T1000 (cell line): ENCODE measurements at places on chromosomes 6 and 20.

- DNase-seq = no peak
Measured at GRCh38 chr20:623704-624103, 13.6 kb upstream of the TCF15 start.

GRCh38 chr20:35820715-35821114 lies 48.9 kb downstream of the PHF20 start:
- no peak for DNase-seq

- no peak for DNase-seq
Measured at GRCh38 chr6:100103931-100104330, 109.9 kb upstream of the MCHR2 start.

DNA sequence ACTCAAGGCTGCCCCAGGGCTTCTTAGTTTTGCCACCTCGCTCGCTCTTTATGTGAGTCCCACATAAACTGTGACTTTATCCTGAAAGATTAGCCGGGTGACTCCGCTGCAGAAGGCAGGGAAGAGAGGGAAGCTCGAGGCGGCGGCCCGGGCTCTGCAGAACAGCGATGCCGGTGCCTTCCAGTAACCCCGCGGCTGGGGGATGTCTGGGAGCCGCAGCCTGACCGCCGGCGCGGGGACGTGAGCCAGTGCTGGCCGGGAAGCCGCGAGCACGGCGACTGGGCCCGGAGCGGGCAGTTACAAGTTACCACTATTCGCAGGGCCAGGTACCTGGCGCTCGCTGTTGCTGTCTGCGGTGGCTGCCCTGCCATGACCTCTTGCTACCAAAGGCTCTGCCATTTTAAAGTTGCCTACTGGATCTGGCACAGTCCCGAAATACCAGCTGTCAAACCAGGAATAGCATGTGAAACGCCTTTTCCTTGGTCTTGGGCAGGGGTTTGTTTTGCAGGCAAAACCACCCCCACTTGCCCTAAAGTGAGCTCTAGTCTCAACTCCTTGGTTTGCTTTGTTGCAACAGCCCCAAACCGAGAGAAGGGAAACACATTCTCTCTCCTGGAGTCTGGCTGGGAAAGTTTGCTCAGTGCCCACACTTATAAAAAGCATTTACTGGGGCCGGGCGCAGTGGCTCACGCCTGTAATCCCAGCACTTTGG lies 124.0 kb upstream of the SLC2A12 start:
- no peak for DNase-seq

DNA sequence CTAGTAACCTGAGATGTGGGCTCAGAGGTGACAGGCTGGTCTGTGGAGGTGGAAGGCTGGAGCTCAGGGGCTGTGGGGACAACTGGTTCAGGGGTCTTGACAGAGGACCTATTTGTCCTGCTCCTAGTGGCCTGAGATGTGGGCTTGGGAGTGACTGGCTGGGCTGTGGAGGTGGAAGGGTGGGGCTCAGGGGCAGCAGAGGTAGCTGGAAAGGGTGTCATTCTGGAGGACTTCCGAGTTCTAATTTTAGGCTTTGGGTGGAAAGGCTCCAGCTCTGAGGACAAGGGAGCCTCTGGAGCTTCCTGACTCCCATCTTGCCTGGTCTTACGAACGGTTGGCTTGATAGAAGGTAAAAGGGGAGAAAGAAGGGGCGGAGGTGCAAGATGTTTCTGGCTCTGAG lies 11.5 kb downstream of the MDC1 start:
- no peak for DNase-seq

- DNase-seq = no peak
Measured at GRCh38 chr6:52576054-52576391, 837 bp downstream of the TRAM2 start.

DNA sequence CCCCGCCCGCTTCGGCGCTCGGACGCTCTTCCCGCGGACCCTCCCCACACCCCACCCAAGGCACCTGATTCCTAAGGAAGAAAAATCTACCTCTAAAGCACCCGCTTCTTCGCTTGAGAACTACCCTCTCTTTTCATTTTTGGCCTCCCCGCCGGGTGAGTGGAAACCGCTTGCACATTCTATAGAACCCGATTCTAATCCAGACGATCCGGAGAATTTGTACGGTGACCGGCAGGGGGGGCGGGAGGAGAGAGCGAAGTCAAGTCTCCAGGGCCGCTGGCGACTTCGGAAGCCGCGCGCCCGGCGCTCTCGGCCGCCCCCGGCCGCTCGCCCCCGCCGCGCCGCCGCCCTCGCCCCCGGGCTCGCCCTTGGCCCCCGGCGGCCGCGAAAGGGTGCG lies at the start of gene RBM24:
Gene RBM24 (plus strand): TSS at position 262 of the 397 bp plus-strand sequence. CDS start 221 bp downstream, outside the sequence.
- peak; percentile 30 for DNase-seq

- DNase-seq = no peak
Measured at GRCh38 chr20:17688965-17689364, 6.9 kb upstream of the RRBP1 start.

GRCh38 chr20:53713328-53714056 lies 119.9 kb upstream of the ZNF217 start:
- no peak for DNase-seq

DNA sequence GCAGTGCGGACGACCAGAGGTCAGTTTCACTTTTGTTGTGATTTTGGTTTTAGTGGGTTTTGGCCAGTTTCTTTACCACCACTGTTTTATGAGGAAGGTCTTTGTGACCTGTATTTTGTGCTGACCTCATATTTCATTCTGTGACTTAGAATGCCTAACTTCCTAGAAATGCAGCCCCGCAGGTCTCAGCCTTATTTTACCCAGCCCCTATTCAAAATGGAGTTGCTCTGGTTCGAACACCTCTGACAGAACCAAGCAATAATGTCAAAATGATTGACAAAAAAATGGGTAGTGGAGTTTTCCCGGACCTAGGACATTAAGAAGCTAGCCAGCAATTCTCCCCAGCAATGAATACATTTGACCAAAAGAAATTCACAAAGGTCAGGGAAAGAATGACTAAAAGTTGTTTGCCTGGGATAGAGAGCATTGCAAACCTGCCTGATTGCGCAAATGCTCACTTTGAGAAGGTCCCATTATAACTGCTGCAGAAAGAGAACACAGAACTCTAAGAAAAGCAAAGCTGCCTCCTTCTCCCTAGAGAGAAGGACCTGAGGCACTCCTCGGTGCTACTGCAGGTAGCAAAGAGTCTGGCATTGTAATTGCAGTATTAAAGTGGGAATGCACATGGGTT lies 288.8 kb downstream of the ADGB start:
- DNase-seq = no peak

GRCh38 chr6:130526466-130526865 lies 160.6 kb downstream of the TMEM200A start:
- DNase-seq = no peak

GRCh38 chr6:42316981-42317380 lies 99.3 kb upstream of the MRPS10 start:
- DNase-seq = no peak

DNA sequence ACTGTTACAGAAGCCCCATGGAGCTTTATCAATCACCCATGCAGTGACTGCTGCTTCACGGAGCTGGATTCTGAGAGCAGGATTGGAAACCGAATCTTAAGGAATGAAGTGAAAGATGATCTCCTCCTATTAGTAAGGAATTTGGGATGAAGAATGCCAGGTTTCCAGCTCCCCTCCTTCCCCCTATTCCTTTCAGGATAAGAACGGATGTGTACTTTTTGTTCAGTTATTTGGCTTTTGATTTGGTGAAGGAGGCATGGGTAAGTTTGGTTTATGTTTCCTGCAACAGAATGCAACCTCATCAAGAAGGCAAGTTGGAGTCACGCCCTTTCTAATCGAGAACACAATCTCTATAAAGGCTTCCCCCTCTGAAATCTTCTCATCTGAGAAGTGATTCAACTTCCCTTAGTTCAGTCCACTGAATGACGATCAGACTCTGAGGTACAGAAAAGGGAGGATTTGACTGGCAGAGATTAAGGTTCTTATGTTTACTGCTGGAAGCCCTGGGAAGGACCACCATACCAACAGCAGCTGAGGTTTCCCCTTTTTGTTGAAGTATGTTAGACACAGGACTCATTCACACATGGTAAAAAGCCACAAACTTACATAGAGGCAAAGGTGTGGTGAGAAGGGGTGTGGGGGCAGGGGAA lies 5.5 kb downstream of the ELMO2 start:
- no peak for DNase-seq

DNA sequence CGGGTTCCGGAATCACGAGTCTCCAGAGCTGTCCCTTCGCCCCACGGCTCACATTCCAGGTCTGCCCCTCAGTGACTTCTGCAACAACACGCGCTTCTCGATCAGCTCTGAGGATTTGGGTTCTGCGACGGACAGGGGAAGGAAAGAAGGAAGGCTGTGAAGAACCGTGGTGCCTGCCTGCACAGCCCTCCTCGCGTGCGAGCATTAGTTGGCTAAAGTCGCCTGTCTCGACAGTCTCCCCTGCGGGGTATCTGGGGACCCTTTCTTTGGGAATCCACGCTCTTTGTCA lies 23.1 kb downstream of the VPS52 start:
- DNase-seq = no peak

DNA sequence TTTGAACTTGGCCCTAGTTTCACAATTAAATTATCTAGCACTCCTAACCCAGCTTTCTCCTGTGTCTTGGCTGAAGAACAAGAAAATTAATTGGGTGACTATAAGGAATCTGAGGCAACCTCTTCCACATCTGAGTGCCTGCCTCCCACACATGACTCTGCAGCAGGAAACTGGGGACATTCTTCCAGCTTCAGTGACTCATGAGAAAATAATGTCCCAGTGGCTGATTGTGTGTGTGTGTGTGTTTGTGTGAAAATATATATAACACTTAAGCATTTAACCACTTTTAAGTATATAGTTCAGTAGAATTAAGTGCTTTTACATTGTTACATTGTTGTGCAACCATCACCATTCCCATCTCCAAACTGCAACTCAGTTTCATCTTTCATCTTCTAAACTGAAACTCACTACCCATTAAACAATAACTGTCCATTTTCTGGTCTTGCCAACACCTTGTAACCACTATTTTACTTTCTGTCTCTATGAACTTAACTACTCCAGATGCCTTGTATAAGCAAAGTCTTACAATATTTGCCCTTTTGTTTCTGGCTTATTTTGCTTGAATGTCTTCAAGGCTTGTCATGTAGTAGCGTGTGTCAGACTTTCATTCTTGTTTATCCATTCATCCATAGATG lies 8.7 kb downstream of the TRIM38 start:
- no peak for DNase-seq

DNA sequence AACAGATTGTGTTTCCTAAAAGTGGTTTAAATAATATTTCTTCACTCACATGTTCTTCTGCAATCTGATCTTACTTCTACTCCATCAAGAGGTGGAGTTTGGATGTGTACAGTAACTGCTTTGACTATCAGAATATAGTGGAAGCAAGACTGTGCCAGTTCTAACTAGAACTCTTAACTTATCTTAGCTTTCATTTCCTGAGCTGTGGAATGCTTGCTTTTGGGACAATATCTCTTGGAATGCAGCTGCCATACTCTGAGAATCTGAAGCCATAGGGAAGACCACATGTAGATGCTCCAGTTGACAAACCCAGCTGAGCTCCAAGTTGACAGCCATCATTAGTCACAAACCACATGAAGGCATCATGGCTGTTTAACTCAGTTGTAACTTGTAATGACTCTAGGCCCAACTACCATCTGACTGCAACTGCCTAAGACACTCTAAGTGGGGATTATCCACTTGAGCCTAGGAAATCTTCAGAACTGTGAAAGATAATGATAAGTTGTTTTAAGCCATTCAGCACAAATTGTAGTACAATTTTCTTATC lies 40.8 kb upstream of the MAN1A1 start:
- no peak for DNase-seq

- no peak for DNase-seq
Measured at GRCh38 chr20:34663213-34663943, 13.5 kb downstream of the PIGU start.

DNA sequence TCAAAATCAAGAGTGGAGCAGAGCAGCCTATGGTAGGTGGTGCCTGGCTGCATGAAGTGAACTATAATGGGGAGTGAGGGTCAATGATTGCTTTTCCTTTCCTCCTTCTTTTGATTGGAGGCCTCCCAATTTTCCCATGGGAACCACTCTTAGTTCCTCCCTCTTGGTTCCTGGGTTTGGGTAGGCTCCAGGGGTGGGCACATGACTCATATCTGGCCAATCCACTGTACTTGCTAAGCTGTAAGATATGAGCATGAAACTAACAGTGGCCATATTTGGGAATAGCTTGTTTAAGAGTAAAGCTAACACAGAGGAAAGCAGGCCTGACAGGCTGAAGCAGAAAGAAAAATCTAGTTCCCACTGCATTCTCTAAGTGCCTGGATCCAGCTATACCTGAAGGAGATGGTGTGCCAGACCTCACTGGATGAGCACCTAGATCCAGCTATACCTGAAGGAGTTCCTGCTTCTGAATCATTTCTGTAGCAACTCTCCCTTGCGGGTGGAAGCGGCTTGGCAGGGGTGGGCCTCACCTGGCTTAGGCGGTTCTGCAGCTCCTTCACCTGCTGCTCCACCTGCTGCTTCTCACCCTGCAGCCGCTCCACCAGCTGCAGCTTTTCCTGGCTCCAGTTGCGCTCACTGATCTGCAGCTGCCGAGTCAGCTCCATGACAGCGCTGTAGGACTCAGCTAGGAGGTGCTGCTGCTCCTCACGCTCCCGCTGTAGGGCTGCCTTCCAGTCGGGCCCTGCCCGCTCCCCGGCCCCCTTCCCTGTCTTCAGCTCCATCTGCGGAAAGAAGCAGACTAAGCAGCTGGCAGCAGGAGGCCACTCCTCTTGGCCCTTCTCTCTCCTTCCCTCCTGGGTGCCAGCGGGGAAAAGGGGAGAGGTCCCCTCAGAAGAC lies 29.0 kb upstream of the DSN1 start:
- no peak for DNase-seq

DNA sequence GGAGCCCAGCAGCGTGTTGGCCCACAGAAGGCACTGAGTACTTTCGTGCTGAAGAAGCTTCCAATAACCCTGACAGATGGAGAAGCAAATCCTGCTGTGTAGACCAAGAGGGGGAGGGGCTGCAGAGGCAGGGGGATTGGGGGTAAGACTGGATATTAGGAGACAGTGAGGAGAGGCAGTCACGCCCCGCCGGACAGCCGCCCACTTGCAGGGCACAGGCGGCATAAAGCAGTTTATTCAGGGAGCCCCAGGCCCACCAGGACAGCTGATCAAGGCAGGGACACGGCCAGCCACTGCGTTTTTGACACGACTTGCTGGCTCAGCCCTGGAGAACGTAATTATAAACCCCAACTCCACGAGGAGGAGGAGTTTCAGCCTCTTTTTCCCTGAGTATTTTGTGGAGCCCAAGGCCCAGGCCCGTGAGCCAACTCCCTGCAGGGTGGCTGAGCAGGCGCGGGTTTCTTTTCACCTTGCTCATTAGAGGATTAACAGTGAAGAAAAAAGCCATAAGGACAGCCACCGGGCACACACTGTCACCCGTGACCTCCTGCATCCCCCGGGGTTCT lies 177.9 kb downstream of the TFAP2C start:
- no peak for DNase-seq

DNA sequence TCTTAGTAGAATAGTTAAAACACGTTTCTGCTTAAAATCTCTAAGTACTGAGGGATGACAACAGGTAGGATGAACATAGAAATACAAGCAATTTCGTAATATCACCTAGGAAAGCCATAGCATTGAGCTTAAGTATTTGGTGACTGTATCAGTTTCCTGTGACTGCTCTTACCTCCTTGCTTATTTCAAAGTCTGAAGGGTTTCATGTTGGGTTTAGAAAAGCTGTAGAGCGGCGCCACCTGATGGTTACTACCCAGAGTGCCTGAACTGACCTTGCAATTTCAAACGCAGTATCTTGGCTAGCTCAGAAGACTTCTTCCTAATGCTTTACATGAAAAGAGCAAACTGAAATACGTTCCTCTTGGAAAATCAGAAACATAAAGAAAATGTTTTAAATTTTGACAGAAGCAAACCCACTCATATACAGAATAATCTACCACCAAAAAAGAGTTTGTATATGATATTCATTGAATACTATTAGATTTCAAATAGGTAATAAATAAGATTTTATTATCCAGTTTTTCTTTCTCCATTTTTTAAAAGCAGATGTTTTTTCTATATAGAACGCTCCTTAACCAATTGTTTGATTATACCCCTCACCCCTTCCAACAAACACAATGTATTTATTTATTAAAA lies 82.3 kb upstream of the RIPOR2 start:
- no peak for DNase-seq
